ENCODE measurements at places on chromosomes 12 and 14.
A peak's percentile ranks its signal among the peaks of the same experiment; 100 is the strongest.

DNA sequence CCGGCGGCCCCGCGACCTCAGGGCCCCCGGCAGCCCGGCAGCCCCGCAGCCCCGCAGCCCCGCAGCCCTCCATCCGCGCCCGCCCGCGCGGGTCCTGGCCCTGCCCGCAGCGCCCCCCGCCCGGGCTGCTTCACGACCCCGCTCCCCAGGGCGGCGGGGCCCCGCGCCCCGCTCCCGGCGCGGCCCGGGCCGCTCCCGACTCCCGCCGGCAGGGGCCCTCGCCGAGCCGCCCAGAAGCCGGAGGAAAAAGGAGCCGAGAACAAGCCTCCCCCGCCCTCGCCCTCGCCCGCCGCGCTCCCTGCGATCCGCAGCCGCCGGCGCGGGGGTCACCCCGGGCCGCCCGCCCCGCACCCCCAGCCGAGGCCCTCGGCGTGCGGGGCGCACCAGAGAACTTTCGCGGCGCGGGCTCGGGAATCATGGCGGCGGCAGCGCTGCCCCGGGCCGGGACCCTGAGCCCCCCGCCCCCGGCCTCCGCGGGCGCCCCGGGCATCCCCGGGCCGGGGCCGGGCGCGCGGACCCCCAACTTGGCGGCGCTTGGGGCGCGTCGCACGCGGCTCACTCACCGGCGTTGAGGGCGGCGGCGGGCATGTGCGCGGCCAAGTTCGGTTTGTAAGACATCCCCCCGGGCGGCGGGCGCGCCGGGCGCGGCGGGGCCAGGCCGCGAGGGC, 521 bp downstream of the CDK2AP1 start:
- DNase-seq, result peak; percentile 69

GRCh38 chr14:43145361-43145760, 1361.7 kb downstream of the FSCB start:
- DNase-seq, result no peak

DNA sequence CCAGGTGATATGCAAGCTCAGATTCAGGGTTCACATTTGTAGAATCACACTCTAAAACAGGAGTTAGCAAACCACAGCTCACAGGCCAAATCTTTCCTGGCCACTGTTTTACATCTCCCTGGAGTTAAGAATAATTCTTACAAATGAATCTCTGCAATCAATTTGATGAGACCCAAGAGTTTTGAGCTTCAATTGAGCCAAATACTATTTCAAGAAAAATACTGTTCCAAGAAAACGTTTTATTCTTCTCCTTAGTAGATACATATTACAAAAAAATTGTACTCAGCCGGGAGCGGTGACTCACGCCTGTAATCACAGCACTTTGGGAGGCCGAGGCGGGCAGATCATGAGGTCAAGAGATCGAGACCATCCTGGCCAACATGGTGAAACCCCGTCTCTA, 2.5 kb downstream of the PTGDR start:
- DNase-seq, result no peak

DNA sequence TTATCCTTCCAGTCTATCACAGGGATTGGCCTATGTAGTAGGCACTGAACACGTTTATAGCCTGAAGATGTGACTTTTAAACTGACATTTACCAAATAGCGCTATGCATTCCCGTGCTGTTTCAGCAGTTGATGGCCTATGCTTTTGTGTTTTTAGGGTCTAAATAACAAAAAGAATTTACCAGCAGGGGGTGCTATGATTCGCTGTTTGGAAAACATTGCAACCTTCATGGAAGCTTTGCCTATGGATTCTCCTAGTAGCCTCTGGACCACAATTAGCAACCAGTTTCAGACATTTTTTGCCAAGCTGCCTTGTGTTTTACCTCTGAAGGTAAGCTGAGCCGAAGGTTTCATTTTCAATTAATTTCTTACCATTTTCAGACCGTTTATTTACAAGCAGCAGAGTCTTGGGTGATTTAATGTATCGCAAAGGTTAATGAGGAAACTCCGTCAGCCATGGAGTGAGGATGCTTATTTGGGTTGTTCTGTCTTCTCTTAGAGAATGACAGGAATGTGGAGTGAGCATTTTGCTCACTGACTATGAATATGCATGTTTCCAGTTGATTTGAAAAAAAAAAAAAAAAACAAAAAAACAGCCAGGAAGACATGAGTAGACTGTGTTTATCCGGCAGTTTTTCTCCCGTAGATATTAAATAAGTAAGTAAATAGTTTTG, 133.1 kb downstream of the PRIMA1 start:
- no peak for DNase-seq

- no peak for DNase-seq
These were observed 38.0 kb downstream of the RCOR1 start for GRCh38 chr14:102630405-102630804.

- no peak for DNase-seq
These were observed 41.3 kb downstream of the CAPS2 start for GRCh38 chr12:75288860-75289259.

DNA sequence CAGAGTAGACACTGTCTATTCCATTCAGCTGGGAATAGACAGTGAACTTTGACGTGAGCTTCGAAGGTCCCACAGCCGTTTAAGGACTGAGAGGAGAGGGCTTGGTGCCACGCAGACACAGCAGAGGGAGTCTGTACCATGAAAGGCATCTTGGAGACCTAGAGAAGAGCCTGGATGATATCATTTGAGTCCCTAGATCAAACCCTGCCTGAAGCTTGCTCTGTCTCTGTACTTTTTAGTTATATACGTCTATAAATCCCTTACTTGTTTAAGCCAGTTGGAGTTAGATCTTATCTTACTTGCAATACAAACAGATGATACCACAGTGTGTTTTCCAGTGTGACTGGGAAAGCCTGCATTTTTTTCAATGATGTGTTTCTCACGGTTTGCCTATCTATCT, 128.9 kb upstream of the RTL1 start:
- DNase-seq, result no peak

DNA sequence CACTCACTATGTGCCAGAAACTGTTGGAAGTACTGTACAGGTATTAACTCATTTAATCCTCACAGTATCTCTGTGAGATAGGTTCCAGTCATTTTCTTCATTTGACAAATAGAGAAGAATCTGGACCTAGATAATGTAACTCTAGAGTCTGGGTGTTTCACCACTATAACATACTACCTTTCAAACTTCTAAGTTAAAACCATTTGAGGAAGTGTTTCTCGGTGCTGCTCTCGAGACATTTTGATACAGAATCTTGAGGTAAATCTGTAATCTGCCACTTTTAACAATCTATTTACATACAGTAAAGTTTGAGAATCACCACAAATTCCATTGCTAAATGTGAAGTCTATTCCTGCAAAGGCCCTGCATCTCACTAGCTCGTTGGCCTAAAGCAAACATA, 8.8 kb downstream of the OLR1 start:
- no peak for DNase-seq

DNA sequence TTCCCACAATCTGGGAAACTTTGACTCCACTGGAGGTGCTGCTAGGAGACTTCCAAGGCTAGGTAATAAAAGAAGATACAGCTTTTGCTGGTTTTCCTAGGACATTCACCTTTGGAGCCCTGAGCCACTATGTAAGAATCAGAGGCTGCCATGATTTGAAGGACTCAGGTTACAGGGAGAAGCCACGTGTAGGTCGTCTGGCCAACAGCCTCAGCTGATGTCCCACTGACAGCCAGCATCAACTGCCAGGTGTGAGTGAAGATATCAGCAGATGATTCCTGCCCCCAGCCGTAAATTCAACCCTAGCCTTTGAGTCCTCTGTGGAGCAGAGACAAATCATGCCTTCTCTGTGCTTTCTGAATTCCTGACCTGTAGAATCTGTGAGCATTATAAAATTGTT, 27.0 kb downstream of the SMOC1 start:
- no peak for DNase-seq

- no peak for DNase-seq
These were observed 10.5 kb upstream of the TMED2 start for GRCh38 chr12:123573870-123574269.

DNA sequence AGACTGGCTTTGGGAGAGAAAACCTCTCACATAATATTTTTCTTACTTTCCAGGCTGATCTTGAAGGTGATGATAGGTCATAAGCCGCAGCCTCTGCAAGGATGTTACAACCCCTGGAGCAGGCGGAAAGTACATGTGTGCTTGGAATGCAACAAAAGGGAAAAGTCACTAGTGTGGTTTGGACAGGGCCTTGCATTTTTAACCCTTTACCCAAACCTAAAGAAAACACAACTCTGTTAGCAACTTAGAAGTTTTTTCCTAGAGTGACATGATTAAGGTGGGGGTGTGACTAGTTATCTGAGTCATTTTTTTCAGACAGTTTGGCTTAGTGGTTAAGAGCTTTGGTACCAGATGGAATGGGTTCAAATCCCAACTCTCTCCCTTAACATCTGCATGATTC, 97.0 kb downstream of the TMEM30B start:
- no peak for DNase-seq

DNA sequence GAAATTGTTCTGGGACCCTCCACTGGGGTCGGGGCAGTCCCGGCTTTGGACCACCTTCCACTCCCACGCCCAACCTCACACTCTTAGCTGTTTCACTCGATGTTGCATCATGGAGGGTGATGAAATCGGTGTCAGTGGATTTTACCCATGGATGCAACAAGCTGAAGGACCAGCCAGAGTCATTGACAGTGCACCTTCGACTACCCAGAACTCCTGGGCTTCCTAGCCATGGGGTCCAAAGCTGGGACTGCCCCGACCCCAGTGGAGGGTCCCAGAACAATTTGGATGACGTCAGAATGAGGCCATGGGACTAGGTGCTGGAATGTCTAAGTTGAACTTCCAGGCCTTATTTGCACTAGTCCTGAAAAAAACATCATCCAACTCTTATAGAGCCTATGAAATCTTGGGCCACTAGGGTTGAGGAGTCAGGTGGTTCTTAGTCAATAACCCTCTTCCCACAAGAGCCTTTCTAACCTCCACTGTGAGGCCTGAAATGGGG, 882 bp upstream of the IL23A start:
- DNase-seq, result no peak

DNA sequence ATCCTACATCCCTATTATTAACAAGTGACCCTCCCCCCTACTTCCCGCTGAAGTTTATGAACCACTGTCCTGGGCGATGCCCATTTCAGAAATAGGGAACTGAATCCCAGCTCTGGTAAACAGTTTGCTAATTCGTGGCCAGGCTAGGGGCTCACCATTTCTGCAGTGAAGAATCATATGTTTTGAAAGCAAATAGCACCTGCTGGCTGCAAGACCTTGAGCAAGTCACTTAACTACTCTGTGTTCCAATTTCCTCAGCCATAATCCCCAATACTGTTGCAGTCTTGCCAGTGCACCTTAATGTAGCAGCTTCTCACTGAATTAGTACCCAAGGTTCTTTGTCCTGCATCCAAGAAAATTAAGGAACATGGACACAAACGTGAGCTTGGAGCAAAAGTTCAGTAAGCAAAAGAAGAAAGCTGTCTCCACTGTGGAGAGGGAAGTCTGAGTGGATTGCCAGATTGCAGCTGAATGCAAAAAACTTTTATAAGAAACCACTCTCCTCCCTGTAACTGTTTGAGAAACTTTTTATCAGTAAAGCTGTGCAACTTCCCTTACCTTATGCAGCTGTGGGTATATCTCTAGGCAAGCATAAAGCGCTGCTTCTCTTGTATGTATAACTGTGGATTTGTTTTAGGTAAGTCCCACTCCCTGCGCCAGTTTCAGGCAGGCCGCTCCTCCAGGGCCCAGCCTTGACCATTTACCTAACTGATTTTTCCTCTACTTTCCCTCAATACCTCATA, 824 bp downstream of the OAS1 start:
- DNase-seq, result no peak

GRCh38 chr12:62543741-62544140, 77.1 kb downstream of the MON2 start:
- DNase-seq, result no peak
